NK-92 treated with Interleukin-12 subunit alpha and Interleukin-12 subunit beta, amount 100 ng/mL, for 24 hours (cell line): ENCODE measurements at places on chromosomes 5 and 9.
A peak's percentile ranks its signal among the peaks of the same experiment; 100 is the strongest.

DNA sequence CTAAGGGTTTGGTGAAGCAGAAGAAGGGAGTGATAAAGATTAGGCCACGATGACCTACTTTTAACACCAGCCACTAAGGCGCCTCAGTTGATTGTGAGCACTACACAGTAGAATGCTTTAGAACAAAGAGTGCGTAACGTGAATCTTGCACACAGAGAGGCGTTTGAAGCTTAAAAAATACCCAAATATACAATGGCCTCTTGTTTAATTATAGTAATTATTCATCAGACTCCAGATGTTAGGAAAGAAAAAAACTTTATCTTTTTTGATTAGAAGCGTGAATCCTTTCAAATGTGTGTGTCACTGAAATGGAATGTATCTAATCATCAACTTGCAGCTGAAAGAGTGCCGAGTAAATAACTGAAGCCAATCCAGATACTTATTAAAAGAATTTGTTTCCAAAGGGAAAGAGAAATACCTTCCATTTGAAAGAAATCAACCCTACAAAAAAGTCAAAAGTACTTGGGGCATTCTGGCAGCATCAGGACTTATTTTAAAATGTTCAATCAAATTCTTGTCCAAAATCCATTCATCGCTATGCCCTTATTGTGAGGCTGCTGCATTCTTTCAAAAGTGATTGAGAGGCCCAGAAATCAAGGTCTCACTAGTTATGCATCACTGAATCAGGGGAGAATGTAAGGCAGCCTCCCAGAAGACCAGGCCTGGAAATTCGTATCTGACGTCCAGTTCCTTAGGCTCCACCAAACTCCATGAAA lies 337.5 kb downstream of the ZNF608 start:
- no peak for DNase-seq

DNA sequence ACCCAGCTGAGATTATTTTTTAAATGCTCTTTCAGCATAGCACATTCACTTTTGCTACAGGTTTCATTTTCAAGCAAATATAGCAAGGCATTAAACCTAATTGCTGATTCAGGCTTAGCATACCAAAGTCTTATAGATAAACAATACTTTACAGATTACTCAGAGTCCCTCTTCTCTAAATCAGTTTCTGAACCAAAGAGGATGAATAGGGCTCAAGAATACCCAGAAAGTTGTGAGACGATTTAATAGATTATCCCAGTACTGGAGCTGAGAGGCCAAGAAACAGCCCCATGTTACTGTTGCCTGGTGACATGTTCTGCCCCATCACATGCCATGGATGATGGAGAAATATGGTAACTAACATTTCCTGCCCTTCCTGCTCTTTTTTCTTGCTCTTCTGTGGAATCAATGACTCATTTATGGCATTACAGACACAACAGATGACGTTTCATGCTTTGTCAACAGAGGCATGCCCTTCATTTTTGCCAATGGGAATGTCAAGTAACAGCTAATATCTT lies 18.1 kb upstream of the SSBP2 start:
- no peak for DNase-seq

DNA sequence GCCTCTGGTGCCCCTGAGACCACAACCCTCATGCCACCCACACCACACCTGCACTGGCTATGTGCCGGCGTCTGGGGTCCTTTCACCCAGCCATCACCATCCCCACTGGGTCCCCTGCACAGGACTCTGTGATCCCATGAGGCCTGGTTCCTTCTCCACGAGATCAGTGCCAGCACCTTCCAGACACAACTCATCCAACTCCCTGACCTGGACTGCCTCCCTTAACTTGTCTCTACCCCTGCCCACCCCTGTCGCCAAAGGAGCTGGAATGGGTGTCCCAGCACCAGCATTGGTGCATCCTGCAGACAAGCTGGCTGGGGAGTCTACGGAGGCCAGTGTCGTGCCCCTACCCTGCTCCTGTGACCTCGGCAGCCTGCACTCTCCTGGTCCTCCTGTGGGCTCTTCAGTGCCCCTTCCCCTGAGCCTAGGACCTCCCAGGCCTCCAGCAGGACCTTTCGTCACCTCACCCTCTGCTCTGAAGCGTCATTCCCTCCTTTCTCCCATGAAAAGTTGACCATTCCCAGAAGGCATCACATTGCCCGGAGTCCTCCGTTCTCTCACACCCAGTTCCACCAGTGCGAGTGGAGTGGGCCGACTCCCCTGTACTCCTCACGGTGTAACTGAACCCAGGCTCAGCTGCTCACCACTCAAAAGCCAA lies 87.7 kb downstream of the NSUN2 start:
- no peak for DNase-seq

- DNase-seq = no peak
Observed at GRCh38 chr9:95815133-95815532, 60.4 kb upstream of the ERCC6L2 start.

GRCh38 chr5:93953442-93953841 lies 212.0 kb upstream of the POU5F2 start:
- DNase-seq = no peak

GRCh38 chr5:14560091-14560595 lies 21.4 kb upstream of the OTULINL start:
- DNase-seq = no peak

DNA sequence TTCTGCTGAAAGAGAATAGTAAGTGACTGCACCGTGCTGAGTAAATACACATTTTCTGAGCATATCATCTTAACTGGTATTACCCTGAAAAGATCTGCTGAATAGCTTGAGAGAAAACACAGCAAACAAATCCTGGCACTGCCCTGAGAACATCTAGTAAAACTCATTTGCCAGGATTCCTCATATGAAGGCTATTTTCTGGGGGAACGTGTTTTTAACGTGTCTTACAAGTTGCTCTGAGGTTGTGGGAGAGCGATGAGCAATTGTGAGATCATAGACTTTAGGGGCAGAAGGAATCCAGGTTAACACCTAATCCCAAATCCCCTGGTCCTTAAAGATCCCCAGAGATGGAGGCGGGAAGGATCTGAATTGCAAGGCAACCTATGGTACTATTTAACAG lies 331.9 kb upstream of the RFX3 start:
- DNase-seq = no peak

GRCh38 chr5:125602184-125602583 lies 821.0 kb upstream of the GRAMD2B start:
- DNase-seq = no peak

GRCh38 chr5:96928931-96929708 lies 6.8 kb upstream of the LNPEP start:
- no peak for DNase-seq

GRCh38 chr5:171314728-171315385 lies 5.8 kb downstream of the TLX3 start:
- DNase-seq = no peak

- DNase-seq = no peak
Observed at GRCh38 chr9:34158362-34158869, 20.4 kb upstream of the UBAP1 start.

- no peak for DNase-seq
Observed at GRCh38 chr5:67265951-67266350, 69.4 kb upstream of the CD180 start.

DNA sequence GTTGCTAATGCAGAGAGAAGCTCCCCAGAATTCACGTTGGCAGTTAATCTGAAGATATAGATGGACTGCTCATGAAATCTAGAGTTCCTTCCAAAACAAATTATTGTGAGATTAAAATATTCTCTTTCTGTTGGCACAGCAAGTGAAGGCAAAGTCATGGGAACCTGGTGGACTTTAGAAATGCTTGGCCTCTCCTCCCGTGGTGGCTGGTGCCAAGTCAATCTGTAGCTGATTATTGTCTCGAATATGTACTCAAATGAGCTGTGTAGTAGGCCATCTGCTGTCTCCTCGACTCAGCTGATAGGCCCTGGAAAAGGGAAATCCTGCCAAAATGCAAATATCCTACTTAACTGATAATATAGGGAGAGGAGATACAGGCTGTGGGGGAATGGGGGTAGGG lies 69.3 kb downstream of the DAPK1 start:
- DNase-seq = no peak

GRCh38 chr5:141488591-141489561 lies at the start of gene PCDHGC5:
PCDHGC5 (plus strand) TSS chr5:141489081; CDS start chr5:141489241, 160 bp downstream.
- DNase-seq = no peak

- DNase-seq = no peak
Observed at GRCh38 chr9:4197548-4197947, 102.3 kb downstream of the GLIS3 start.

DNA sequence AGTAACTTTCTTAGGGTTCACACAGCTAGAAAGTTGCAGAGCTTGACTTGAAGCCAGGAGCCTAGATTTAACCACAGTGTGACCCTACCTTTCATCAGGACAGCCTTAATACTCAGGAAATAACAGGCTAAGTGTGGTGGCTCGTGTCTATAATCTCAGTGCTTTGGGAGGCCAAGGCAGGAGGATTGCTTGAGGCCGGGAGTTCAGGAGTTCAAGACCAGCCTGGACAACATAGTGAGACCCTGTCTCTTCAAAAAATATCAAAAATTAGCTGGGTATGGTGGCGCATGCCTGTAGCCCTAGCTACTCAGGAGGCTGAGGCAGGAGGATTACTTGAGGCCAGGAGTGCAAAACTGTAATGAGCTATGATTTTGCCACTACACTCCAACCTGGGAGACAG lies 681.1 kb downstream of the MAT2B start:
- DNase-seq = no peak

DNA sequence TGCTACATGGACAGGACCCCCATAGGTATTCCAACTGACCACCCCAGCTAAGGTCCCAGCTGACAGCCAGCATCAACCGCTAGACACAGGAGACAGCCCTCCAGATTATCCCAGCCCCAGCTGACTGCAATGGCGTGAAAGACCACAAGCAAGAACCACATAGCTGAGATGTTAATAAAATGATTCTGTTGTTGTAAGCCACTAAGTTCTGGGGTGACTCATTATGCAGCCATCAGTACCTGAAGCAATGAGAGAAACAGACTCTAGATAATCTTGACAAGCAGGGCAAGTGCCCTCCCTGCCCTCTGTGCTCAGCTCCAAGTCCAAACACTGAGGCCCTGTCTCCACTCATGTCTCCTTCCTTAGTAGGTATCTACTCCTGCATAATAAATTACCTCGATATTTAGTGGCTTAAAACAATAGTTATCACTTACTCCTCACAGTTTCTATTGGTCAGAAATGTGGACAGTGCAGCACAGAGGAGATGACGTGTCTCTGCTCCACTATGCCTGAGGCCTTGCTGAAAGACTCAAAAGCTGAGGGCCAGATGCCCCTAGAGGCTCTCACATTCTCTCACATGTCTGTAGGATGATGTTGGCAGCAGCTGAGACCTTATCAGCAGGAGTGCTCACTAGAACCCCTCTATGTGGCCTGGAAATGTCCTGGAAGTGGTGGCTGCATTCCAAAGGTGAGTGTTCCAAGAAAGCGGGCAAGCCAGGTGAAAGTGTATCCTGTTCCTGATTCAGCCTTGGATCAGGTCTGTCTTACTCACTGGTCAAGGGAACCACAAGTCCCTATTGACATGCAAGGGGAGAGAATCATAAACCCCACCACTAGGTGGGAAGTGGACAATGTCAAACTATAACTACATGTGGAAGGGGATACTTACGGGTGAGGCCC lies 2.5 kb downstream of the MGAT1 start:
- DNase-seq = peak; percentile 35

DNA sequence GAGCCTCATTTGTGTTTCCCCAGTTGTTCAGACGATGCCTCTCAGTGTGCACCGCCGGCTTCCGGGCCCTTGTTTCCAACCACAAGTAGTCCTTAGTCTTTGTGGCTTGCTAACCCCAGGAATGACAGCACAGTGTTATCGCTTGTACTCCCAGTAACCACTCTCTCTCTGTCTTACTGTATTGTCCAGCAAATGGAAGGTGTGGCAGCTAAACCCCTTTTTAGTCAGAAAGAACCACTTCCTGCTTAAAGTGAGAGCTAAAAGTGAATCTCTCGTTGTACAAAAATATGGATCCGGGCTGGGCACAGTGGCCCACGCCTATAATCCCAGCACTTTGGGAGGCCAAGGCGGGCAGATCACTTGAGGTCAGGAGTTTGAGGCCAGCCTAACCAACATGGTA lies 61.3 kb downstream of the ENC1 start:
- DNase-seq = no peak

DNA sequence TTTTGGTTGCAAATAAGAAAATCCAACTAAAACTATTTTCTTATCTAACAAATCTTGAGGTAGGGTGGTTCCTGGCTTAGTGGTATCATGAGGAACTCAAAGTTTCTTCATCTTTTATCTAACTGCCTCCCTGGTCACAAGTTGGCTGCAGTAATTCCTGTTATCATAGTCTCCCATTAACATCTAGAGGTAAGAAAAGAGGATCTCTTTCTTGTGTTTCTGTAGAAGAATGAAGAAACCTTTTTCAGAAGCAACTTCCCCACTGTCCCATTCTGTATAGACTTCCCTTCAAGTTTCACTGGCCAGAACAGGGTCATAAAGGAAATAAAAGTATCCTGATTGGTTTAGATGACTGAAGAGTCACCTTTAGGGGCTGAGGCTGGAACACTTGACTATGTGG lies 81.8 kb upstream of the ELL2 start:
- DNase-seq = no peak

DNA sequence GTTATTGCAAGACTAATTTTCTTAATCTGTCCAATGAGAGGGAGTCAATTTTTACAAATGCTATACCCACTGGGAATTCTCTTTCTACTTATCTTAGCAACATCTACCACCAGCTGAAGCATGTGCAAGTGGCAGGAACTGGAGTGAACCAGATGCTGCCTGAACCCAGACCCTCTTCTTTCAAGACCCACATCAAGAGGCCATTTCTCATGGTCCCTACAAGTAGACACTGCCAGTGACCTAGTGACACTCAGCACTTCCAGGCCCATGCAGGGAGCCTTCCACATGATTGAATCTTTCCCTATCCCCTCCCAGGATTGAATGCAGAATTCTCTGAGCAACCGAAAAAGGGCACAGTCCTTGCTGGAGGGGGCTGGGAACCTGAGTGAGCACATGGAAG lies 148.2 kb upstream of the ADAMTS16 start:
- no peak for DNase-seq

- peak; percentile 41 for DNase-seq
Observed at GRCh38 chr5:170297589-170298462, at the start of gene LCP2. LCP2 (minus strand) TSS chr5:170297777; CDS start chr5:170297611, 166 bp downstream.

DNA sequence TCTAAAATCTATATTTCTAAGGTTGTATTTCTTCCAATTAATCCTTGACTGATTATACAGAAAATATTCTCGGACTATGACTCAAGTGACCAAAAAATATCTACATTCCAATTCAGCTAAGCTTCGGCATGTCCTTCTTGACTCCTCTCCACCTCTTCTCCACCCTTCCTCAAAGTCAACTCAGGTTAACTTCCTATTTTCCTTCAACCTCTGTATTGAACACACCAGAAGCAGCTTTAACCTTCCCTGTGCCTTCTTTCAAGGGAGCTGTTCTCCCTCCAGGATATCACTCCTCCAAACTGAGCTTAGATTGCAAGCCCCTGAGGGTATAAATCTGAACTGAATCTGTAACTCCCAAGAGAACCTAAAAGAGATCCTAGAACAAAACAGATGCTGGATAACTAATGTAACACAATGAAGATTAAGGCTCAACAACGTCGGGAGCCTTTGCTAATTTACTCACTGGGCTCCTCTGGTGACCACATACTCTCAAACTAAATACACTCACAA lies 1.1 kb downstream of the SLCO4C1 start:
- DNase-seq = no peak

GRCh38 chr9:105299190-105299854 lies 54.9 kb downstream of the SLC44A1 start:
- no peak for DNase-seq
